LoVo (cell line): ENCODE measurements at places on chromosomes 11 and 22.

- no peak for DNase-seq
Observed at GRCh38 chr11:61486011-61486620, 22.4 kb upstream of the LRRC10B start.

DNA sequence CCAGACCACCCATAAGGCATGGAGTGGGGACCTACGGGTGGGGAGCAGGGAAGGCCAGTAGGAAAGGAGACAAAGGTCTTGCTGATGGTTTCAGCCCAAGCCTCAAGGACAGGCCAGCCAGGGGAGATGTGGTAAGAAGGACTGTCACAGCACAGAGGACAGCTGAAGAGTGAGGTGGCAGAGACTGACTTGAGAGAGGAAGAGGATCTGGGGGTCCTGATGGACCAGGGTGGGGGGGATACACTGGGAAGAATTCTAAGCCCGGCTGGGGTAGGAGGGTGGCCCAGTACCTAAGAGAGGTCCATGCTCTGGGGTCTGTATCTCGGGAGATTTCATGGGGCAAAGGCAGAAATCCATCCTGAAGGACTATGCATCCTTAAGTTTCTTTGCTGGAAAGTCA lies 66.1 kb upstream of the THY1 start:
- DNase-seq = no peak

DNA sequence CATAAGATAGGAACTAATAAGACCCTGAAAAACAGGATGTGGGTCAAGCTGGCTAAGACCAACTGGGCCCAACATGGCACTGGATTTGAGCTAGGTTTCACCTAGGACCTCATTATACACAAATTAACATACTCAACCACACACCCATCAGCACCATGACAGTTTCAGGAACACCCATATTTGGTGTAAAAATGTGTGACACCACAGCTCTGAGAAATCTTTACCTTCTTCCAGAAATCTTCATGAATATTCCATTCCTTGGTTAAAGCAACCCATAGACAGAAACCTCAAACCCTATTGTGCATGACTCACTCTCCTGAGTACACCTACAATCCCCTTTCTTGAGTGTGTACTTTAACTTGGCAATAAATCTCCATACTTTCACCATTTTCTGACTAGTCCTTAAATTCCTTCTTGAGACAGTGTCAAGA lies 378.8 kb downstream of the DYNC2H1 start:
- no peak for DNase-seq

- DNase-seq = no peak
Observed at GRCh38 chr11:119720311-119720913, 8.6 kb downstream of the NECTIN1 start.

- DNase-seq = no peak
Observed at GRCh38 chr11:72353861-72354260, 80.5 kb downstream of the CLPB start.

DNA sequence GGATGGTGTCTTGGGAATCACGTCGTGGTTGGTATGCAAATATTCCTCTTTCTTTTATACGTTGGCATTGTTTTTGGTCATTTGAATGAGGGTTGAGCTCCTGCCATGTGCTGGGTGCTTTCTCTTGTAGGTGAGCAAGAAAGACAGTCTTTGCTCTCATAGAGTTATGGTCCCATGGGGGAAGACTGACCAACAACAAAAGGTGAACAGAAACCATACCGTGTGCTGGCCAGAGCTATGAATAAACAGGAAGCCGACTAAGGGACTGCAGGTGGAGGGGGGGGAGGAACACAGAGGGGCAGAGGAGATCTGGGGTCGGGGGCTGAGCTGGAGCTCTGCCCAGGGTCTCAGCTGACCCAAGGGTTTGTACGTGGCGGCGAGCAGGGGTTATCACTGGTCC lies 245.3 kb downstream of the CTTN start:
- DNase-seq = no peak

GRCh38 chr11:86150847-86151173 lies 81.9 kb upstream of the PICALM start:
- DNase-seq = no peak

GRCh38 chr22:49083607-49084006 lies 744.1 kb downstream of the BRD1 start:
- DNase-seq = no peak

DNA sequence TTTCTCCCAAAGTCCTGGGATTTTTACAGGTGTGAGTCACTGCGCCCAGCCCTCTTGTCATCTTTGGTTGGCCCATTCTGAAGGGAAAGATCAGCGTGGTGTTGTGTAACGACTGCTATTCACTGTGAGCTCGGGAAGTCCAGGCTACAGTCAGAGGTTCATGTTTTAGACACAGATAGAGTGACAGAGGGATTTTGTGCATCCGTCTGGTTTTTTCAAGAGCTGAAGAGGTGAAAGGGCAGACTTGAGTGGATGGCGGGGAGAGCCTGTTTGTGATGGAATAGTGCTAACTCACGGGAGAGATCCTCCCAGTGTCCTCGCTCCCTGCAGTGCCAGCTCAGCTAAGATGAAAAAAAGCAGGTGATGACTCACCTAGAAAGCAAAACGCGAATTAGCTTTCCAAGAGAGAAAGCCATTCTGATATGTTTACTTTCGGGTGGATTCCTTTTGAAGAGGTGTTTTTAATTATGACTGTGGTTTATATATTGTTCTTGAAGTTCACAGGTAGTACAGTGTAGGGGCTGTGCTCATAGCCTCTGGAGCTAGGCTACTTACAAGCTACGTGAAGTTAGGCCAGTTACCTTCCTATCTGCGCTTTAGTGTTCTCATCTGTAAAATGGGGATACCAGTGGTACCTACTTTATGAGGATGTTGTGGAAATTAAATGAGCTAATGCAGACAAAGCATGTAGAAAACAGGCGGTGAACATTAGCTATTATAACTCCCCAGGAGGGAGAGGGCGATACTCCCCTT lies 67.2 kb downstream of the C11orf91 start:
- DNase-seq = peak; percentile 90

GRCh38 chr11:107702723-107703122 lies 9.1 kb downstream of the SLN start:
- DNase-seq = no peak

DNA sequence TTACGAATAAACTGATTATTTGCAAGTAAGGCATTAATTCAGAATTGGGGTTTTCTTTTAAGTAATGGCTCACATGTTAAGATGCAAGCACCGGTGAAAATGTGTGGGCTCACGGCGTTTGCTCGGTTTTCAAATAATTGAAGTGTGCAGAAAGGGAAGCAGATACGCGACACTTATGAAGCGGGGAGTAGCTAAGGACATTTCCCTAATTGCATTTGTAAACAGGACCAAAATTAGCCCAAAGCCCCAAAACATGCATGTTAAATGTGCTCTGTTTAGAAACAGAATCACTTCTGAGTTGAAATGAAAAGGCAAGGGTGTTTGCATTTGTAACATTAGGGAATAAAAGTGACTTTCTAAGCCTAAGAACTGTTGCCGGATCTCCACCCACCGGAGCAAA lies 61.3 kb downstream of the ELFN2 start:
- DNase-seq = no peak

- no peak for DNase-seq
Observed at GRCh38 chr11:72718101-72718501, 34.1 kb downstream of the ARAP1 start.

DNA sequence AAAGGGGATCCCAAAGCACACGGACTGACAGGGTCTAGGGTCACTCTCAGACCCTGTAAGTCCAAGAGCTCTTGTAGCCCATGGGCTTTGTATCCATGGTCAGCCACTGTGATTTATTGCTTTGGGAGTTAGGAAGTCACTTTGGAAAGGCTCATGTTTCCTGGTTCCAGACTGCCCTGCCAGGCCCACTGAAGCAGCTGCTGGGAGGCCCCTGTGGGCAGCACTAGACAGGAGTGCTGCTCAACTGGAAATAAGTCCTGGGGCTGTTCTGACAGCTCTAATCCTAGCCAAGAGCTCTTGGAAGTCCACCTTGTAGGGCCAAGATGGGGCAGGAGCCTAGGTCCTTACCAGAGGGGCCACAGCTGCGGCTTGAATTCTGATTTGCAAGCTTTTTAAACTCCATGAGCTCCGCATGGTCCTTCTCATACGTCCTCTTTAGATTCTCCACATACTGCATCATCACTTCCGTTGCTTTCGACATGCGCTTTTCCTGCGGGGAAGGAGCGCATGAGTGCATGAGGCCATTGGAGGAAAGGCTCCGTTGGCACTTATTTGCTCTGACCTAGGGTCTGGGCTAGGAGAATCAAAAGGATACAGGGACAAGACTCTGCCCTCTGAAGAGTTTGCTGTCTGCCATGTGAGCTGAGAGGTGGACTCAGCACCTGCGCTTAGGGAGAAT lies 32.2 kb upstream of the LYVE1 start:
- DNase-seq = no peak

DNA sequence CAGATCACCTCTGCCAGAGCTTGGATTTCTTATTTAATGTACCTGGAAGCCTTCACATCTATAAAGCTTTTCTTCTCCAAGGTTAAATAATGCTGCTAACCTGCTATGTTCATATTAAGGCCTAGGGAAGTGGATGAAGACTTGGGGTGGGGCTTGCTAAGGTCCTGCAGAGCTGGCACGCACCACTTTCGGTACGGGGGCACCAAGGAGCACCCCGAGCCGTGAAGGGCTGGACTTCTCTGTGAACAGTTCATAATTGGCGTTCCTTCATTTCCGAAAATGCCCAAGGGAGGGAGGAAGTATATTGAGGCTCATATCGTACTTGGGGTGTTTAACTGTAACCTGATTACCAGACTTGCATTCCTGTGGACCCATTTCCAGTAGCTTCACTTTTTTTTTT lies 59.6 kb downstream of the ST14 start:
- no peak for DNase-seq

DNA sequence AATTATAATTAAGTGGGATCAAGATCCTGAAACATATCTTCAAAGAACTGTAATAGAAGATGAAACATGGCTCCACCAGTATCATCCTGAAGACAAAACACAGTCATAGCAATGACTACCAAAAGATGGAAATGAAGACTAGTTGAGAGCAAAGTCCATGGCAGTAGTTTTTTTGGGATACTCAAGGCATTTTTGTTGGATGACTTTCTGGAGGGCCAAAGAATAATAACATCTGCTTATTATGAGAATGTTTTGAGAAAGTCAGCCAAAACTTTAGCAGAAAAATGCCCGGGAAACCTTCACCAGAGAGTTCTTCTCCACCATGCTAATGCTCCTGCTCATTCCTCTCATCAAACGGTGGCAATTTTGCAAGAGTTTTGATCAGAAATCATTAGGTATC lies 809.4 kb upstream of the RAG2 start:
- DNase-seq = no peak

DNA sequence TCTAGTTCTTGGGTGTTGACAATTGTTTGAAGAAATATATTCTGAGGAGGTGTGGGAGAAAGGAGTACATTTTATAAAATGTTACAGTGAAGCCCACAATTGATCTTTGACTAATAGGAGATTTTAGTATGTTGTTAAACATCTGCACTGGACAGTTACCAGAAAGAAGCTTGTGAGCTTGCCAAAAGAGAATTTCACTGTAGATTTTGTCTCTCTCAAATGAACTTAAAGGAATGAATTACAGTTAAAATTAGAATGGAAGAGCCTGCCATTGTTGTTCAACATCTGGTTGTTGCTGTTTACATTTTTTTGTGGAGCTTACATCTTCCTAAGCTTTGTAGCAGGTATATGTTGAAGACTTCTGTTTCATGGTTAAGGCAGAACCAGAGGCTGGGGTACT lies 620.5 kb upstream of the CCDC179 start:
- DNase-seq = no peak

GRCh38 chr11:62504158-62504973 lies 42.2 kb downstream of the AHNAK start:
- DNase-seq = no peak

DNA sequence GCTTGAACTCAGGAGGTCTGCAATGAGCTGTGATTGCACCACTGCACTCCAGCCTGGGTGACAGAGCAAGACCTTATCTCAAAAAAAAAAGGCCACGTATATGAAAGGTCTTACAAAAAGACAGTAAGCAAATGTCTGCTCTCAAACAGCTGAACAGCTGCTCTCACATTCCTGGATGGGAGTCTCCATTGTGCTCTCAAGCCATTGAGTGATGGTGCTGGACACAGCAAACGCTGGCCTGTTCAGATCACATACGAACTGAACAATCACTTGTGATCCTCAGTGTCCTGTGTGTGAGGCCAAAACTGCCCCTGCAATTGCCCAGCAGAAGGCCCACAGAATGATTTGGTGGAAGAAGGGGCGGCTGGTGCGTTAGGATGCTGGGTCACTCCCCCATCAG lies 34.4 kb upstream of the YWHAH start:
- no peak for DNase-seq

DNA sequence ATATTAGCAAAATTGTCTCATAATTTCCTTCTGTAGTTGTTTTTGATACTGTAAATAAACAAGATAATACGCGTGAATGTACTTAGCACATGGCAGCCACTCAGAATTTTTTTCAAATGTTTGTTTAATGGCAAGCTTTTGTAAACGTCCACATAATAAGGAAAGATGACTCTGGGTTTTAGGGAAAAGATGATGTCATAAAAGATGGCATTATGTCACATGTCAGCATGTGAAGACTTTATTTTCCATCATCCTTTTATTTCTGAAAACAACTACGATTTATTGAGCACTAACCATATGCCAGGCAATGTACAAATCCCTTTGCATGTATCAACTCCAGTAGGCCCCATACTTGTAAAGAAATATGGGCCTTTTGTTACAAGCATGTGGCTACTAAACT lies 139.9 kb downstream of the C11orf91 start:
- DNase-seq = no peak

DNA sequence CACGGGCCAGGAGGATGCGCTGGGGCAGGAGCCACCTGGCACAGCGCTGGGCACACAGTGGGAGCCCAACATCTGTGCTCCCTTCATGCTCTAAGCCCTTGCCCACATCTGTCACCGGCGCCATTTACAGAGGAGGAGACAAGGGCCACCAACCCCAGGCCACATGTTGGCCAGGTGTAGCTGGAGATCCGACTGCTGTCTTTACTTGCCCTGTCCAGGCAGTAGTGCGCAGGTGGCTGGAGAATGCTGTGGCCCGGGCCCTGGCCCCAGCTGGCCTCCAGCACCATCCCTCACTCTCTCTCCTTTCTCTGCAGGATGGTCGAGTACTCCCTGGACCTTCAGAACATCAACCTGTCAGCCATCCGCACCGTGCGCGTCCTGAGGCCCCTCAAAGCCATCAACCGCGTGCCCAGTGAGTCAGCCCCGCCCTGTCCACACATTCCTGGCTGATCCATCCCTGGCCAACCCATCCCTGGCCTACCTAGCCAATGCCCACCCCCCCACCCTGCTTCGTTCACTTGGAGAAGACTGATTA lies 48.5 kb downstream of the CACNA1I start:
- DNase-seq = no peak

- DNase-seq = peak; percentile 50
Observed at GRCh38 chr11:32333320-32333991, 101.9 kb downstream of the WT1 start.

GRCh38 chr11:100867606-100868005 lies 180.5 kb downstream of the ARHGAP42 start:
- DNase-seq = no peak
